Aorta (tissue), 5 donors: ENCODE measurements at places on chromosomes 2 and 18. TPM values are rescaled to one million over a fixed set of nuclear protein-coding genes. Genes with fewer than 3 reads are reported as not detected.

Gene CRYGD
- not detected for total RNA-seq

Gene GPR39
- 0.42 TPM for total RNA-seq

Gene IGFBP2
- 663 TPM for total RNA-seq

Gene CYP27C1
- total RNA-seq: 0.42 TPM

Gene HOXD9
- 2.3 TPM for total RNA-seq

Gene POTEJ
- total RNA-seq: not detected

Gene DSC2
- total RNA-seq: 6.8 TPM

Gene DYNAP
- total RNA-seq: not detected

Gene AMER3
- total RNA-seq: not detected

DNA sequence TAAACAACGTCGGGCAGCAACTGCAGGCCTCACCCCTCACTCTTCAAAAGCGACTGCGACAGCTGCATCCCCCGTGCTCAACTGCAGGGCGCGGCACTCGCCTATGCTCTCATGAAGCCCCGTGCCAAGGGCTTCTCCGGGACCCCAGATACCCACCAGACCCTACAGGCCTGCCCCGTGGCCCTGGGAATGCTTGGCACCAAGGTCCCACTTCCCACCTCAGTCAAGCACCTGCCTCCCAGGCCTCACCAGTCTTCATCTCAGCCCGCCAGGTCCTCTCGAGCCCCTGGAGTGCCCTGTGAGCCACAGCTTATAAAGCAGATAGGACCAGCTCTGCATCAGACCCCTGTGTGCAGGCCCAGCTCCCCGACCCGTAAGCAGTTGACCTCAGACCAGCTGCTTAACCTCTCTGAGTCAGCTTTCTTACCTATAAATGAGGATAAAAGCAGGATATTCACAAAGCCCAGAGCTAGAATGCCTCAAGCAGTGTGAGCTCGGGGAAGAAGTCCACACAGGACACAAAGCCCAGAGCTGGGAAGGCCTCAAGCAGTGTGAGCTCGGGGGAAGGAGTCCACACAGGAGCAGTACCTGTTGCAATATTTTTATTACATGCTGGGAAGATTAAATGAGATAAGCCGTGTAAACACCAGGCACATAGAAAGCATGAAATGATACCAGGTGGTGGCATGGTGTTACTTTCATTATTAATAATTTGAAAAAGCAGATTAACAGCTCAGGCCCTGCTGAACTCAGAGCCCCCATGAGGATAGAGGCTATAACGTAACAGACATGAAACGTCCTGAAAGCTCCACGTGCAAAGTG lies 96.9 kb downstream of the HDAC4 start:
- DNase-seq: peak; percentile 71

DNA sequence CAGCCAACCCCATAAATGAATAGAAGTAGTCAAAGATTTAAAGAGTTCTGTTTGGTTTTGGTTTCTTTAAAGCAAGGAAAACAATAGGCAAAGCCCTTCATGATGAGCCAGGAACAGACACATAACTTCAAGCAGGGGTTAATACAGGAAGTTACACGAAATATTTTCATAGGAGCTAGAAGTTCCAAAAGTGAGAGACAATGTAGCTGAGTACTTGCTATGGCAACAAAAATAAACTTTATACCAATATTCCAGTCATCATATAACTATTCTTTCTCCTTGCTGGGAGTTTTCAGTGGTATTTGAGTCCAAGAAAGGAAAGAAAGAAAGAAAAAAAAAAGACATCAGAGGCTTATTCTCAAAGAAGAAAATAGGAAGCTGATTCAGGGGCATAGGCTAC lies 56.2 kb downstream of the COBLL1 start:
- DNase-seq: no peak

GRCh38 chr18:58038063-58038462 lies 6.0 kb upstream of the NEDD4L start:
- DNase-seq: no peak

DNA sequence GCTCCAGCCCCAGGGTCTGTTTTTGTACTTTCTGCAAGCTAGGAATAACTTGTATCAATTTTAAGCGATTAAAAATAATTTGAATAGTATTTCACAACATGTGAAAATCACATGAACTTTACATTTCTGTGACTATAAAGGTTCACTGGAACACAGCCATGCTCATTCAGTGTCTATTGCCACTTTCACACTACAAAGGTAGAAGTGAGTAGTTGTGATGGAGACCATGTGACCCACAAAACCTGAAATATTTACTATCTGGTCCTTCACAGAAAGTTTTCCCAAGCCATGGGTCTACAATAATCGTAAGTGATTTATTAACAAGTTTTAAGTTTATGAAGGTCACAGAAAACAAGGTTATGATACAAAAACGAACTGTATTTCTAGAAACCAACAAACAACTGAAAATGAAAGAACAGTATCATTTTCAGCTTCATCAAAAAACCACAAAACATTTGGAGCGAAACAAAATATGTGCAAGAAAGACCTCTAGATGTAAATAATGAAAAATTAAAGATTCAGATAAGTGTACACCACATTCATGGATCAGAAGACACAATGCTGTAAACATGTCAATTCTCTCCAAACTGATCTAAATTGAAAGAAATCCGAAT lies 68.9 kb upstream of the DNER start:
- no peak for DNase-seq

- peak; percentile 85 for DNase-seq
Observed at GRCh38 chr2:27051902-27052645, 606 bp downstream of the AGBL5 start.

GRCh38 chr2:96899413-96899741 lies 29.5 kb upstream of the SEMA4C start:
- DNase-seq: no peak

DNA sequence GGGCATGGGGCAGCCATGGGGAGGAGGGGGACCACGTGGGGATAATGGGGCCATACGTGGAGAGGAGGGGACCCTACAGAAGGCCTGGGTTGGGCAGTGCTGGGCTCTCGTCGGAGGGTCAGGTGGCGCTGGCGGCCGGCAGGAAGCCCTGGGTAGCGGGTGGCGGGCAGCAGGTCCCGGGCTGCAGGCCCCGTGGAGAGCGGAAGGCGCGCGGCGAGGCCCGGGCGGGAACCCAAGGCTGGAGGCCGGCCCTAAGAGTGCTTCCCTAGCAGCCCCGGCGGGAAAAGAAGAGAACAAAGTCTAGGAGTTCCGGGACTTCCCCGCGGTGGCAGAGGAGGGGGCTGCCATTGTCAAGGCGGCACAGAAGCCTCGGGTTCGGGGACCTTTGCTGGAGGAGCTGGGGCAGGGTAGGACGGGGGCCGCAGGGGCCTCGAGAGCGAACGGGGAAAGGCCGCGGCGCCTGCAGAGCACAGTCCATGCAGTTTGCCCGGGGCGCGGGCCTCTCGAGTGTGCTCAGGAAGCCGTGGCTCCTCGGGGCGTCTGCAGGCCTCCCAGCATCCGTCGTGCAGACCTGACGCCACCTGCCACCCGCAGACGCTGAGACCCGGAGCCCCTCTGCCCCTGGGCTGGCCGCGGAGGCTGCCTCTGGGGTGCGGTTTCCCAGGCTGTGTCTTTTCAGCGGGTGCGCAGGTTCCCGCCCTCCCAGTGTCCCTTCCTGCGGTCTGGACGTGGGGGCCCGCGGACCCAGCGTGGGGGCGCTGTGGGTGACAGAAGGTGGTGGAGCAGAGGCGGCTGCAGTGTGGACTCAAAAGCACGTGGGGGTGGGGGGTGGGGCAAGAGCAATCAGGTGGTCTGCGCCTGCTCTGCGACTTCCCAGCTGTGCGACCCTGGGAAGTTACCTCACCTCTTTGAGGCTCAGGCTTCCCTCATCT lies 19.4 kb upstream of the NCL start:
- peak; percentile 81 for DNase-seq

GRCh38 chr2:105617631-105618350 lies 126.9 kb upstream of the NCK2 start:
- no peak for DNase-seq

DNA sequence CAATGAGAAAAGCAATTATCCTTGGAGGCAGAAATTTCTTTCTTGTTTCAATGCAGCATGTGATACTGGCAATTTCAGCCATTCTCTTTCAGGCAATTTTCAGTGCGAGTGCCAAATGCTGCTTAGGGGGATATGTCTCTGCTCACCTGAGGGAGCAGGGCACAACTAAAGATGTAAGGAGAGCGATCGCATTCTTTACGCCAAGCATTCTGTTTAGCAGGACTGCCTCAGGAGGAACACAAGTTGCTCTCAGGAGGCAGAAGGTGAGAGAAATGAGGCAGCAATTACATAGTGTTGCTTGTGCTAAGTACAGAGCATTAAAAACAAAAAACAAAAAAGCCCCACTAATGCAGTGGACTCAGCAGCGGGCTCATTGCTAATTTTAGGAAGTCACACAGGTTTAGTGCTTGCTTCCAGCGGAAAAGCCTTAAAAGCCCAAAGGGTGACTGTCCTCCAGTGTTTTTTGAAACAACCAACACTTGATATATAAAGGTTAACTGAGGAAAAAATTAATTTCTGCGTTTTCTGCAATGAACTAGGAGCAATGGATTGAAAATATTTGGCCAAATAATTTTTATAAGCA lies 116.9 kb downstream of the METTL8 start:
- no peak for DNase-seq
